NAMALWA (cell line): ENCODE measurements at places on chromosomes 2 and 18.

DNA sequence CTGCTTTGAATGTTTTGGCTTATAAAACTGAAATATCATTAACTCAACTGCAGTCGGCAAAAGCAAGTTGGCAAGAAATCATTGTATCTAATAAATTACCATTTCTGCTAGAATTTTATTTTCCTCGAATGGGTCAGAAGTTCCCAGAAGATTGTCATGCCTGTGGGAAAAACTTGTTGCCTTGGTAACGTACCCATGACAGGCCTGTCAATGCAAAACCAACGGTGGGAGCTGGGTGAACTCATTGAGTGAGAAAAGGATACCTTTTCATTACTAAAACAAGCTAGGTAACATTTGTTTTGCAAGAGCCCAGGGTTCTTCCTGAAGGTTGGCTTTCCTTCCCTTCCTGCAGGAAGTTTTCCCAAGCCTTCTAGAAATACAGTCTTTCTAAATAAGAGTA is 9.5 kb downstream of the PLB1 start:
- DNase-seq = no peak

DNA sequence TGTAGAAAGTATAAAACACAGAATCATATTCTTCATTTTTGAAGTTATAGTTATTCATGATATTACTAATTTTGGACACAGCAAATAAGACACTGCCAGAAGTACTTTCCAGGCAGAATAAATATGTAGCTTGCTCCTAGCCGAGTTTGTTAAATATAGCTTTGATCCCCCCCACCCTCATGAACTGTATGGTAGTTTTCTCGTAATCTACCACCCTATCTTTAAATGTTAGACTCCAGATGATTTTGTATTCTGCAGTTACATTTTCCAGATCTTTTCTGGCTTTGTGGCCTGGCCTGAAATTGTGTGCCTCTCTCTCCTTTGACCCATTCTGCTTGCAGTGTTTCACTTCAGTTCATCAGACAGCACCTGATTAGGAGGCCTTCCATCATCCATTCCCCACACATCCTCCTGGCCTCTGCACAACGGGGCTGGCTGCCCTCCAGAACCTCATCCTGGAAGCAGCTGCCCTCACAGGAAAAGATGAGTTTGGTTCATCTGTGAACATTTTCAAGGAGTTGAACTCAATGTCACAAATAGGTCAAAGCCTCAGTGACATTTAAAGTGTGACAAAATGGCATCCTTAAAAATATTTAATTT is 4.7 kb upstream of the KCNJ3 start:
- no peak for DNase-seq

DNA sequence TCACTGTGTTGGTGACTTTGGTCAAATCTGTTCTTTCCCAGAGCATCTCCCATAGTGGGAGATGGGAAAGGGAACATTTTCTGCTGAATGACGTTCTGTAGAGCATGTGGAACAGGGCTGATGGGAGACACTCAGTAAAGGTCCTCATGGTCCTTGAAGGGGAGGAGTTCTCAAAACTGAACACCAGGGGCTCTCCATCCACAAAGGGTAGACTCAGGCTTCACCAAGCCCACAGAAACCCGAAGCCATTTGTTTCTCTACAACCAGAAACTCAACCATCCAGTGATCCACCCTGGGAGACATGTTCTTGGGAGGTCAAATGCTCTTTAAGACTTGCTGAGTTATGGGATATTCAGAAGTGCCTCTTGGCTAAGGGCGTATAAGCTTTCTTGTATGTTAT is 131.8 kb downstream of the ACOXL start:
- DNase-seq = peak; percentile 19

GRCh38 chr18:34661464-34662087 is 48.5 kb upstream of the DTNA start:
- peak; percentile 67 for DNase-seq

DNA sequence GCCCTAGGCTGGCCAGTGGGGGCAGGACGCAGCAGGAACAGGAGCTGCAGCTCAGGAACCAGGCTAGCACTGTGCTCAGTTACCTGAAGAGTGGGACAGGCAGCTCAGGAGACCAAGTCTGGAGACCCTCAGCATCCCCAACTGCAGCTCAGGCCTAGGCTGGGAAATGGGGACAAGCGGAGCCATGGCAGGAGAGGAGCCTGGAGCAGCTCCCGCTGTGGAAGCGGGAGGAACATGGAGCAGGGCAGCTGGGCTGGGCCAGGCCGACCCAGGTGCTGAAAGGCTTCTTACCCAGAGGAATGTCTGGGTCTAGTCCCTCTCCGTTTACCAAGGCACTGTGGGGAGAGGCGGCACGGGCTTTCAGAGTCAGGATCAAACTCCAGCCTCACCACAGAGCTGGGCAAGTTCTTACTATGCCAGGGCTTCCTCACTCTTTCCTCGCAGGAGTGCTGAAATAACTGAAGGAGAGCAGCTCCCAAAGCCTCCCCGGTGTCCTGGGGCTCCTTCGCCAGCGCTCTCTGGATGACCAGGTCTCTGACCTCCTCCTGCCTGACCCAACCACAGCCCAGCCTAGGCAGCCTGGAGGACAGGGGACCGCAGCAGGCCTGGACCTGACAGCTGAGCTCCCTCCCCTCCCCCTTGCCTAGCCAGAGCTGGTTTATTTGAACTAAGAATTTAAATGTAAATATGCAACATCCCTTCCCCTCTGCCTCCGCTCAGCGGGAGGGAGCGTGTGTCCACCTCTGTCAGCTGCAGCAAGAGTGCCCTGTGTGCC is 247.8 kb upstream of the SIX2 start:
- no peak for DNase-seq

DNA sequence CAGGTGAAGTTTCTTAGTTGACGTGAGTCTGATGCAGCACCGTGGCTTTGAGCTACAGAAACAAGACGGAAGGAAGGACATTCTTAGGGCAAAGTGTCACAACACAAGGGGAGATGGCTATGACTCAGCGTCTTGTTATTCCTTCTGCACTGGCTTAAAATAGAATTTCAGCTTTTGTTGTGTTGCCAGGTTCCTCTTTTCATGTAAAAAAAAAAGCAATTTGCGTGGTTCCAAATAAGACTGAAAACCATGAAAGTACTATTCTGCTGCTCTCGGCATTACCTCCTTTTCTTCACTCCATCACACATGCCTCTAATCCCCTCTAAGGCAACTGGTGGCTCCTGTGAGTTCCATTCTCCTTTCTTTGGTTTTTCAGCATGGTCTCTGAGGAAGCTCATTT is 150.1 kb downstream of the ANTXR1 start:
- peak; percentile 6 for DNase-seq

DNA sequence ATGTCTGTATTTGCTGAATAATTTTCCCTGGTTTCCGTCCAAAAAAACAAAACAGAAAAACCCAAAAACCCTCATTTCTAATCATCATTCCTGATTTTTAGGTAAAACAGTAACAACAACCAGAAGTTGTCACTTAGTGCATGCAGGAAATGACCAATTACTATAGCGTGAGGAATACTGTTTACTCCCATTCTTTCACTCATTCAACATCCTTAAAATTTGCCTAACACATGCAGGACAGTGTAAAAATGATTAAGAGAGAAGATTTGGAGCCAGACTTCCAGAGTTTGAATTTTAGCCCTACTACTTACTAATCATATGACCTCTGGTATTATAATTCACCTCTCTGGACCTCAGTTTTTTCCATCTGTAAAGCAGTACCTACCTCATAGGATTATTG is 83.1 kb downstream of the FIGN start:
- DNase-seq = no peak

DNA sequence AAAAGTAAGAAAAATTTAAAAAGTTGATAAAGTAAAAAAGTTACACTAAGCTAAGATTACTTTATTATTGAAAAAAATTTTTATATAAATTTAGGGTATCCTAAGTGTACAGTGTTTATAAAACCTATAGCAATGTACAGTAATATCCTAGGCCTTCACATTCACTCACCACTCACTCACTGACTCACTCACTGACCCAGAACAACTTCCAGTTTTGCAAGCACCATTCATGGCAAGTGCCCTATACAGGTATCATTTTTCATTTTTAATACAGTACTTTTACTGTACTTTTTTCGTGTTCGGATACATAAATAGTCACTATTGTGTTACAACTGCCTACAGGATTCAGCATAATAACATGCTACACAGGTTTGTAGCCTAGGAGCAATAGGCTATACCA is 8.9 kb upstream of the THUMPD2 start:
- no peak for DNase-seq

DNA sequence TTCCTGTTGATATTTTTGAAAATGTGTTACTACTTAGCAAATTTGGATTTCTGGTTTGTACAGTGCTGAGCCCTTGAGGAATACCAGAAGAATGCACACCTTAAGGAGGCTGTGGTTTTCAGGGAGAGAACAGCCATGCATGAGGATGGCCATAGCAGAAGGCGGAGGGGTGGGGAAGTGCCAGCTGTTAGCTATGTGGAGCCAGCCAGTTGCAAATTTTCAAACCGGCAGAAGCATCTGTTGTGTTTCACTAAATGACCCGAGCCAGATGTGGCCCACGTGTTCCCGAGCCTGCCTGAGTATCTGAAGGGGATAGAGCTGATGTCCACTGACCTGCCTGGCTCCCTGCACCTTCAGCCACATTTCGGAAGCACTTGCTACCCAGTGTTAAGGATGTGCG is 16.4 kb upstream of the RBM44 start:
- DNase-seq = no peak

DNA sequence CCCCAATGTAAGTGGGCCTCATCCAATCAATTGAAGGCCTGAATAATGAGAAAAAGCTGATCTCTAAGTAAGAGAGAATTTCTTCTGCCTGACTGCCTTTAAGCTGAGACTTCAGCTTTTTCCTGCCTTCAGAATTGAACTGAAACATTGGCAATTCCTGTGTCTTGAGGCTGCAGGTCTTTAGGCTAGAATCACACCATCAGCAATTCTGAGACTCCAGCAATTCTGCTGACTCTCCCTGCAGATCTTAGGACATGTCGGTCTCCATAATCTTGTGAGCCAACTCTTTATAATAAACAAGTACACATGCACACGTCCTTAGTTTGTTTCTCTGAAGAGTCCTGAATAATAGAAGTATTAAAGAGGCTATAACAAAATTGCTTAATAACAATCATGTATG is 209.1 kb downstream of the FSIP2 start:
- DNase-seq = no peak

DNA sequence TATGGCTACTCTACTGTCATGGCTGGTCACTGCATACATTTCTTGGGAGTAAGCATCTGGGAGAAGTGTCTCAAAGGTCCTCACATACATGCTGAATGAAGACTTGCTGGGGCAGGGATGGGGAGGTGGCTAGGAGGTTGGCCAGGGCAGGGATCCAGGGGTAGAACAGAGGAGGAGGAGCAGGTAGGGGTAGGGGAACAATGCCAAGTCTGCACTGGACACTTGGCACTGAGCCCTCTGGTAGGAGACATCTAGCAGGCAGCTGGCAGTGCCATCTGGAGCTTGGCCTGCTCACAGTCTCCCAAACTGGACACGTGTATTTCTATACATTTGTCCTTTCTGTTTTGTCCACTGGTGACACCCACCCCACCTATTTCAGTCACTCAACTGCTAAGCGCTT is 62.7 kb upstream of the REV1 start:
- no peak for DNase-seq

- no peak for DNase-seq
Observed at GRCh38 chr2:27966466-27966865, 75.9 kb downstream of the BABAM2 start.

DNA sequence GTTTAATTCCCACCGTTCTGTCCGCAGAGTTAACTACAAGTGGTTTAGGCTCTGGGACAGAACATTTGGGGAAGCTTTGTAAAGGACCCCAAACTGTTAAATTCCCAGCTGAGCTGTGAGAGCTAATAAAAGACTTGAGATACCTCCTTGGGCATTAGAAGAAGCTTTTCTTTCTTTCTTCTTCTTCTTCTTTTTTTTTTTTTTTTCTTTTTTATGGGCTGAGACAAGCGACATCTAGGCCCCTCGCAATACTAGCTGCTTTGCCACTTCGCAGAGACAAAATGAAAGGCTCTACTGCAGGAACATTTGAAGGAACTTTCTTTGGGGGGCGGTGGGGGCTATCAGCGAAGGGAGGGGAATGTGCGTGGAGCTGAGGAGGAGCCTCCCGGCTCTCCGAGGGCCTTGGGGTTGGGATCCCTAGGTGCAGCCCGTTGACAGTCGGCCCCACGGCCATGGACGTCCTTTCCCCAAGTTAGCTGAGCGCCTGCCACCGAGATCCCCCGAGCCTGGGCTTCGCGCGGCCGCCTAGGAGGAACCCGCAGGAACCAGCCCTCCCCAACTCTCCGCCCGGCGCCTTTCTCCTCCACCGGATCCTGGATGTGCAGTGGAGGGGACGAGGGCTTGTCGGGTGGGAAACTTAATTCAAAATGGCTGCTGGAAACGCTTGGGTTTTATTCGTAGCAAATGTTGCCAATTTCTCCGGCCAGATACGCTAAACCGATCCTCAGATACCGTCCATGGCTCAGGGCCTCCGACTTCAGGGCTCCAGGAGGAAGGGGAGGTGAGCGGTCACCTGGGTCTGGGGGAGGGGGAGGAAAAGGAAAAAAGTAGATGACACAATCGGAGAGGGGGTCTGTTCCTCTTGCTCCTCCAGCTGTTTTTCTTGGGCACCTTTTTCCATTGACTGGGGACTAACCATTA is 4.2 kb downstream of the MEIS1 start:
- DNase-seq = no peak

GRCh38 chr2:15704788-15705115 is 113.1 kb downstream of the DDX1 start:
- no peak for DNase-seq

GRCh38 chr2:213763963-213764362 is 479.7 kb downstream of the SPAG16 start:
- DNase-seq = no peak

- DNase-seq = no peak
Observed at GRCh38 chr2:9824956-9825720, 18.1 kb upstream of the TAF1B start.

DNA sequence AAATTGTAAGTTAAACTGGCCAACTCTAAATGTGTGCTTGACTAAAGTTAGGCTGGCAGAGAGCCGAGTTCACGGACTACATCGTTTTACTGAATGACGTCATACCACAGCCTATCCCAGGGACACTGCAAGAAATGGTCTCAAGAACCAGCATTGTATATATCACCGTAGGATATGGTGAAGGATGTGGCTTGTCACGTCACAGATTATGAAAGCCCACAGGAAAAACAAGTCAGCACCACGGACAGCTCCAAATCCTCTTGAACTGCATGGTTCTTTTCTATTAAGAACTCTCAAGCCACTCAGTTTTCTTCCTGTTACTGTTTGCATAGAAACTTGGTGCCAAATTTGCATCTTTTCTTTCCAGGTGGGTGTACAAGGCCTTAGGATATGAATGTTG is 85.1 kb upstream of the ACAA2 start:
- DNase-seq = peak; percentile 79
